ENCODE measurements at places on chromosomes 16 and 17. TPM values are rescaled to one million over a fixed set of nuclear protein-coding genes. Genes with fewer than 3 reads are reported as not detected.
A peak's percentile ranks its signal among the peaks of the same experiment; 100 is the strongest.

GRCh38 chr16:49596068-49596467, 222.5 kb downstream of the C16orf78 start:
- peak; percentile 42 for DNase-seq

DNA sequence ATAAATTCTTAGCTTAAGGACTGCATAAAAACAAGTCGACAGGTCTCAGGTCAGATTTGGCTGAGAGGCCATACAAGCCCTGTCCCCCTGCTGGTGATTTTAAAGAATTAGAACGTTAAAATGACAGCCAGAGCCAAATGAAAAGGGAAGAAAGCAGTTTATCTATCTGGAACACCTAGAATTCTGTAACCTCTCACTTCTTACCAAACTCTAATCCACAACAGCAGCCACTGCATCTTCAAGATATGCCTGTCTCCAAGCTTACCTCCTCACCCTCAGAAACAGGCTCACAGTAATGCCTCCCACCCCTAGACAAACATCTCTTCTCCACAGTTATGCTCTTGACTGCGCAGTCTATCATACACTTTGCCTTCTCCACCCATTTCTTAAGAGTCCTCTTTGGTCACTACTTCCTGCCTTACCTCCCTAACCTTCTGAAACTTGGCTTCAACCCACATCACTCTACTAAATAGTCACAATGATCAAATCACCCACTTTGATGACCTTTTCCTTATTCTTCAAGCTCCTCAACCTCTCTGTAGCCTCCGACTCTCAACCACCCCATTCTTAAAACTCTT, 14.2 kb downstream of the ANKFY1 start:
- DNase-seq: peak; percentile 60

The ABCC6 gene
- 7.8 TPM for total RNA-seq

The ASPA gene
- not detected for total RNA-seq
